ENCODE measurements at places on chromosomes 12 and 14.

GRCh38 chr12:130916241-130916911, 37.3 kb upstream of the ADGRD1 start:
- DNase-seq = peak; percentile 66

DNA sequence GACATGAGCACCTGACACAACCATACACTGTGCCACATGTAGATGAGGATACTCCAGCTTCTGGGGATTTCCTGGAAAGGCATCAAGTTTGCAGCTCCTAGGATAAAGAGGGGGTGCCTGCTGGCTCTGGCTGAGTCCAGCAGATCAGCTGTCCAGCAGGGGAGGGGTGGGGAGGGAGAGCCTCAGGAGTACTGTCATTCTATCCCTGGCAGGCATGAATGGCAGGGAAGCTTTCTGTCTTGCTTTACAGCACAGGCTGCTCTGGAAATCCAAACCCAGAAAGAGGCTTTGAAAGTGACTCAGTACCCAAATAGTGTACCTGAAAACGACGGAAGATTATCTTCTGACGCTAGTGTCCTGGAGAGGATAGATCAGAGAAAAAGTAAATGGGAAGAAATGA, 32.2 kb downstream of the SLC8A3 start:
- no peak for DNase-seq

- no peak for DNase-seq
These were observed 22.2 kb upstream of the BEGAIN start for GRCh38 chr14:100609331-100609870.

DNA sequence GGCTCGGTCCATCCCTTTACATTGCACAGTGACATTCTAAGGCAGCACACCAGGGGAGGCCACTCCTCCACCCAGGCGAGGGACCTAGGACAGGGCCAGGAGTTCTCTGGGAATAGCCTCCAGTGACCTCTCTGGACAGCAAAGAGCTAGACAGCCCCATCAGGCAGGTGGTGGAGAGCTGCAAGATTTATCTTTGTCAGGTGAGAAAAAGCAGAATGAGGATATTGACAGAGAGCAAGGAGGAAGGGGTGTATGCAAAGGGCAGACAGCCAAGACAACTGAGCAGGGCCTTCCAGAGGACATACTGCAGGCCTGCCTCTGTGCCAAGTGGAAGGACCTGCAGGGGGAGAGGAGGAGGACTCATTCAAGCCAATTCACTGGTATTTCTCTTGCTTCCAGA, 112.4 kb upstream of the MAX start:
- DNase-seq = no peak

DNA sequence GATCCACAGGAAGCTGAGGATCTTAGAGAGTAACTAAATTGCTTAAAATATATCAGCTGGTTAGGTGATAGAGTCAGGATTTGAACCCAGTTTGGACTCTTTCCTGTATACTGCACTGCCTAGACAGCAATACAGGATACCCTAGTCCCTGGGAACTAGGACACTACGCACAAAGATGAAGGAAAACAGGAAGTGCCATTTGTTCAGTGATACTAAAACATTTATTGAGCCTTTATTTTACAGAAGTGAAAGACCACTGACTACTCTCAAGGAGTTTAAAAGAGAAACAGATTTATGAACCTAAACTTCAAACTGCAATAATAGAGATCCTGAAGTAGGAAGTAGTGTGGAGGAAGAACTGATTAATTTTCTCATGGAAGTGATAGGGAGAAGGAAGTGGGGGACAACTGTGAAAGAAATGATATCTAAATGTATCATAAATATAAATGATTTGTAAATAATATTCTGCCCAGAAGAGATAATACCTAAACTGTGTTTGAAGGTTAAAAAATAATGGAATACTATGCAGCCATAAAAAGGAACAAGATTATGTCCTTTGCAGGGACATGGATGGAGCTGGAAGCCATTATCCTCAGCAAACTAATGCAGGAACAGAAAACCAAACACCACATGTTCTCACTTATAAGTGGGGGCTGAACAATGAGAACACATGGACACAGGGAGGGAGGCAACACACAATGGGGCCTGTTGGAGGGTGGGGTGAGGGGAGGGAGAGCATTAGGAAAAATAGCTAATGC, 18.2 kb downstream of the MSRB3 start:
- DNase-seq = no peak

- DNase-seq = no peak
These were observed 527.1 kb upstream of the FLRT2 start for GRCh38 chr14:85002846-85003245.

DNA sequence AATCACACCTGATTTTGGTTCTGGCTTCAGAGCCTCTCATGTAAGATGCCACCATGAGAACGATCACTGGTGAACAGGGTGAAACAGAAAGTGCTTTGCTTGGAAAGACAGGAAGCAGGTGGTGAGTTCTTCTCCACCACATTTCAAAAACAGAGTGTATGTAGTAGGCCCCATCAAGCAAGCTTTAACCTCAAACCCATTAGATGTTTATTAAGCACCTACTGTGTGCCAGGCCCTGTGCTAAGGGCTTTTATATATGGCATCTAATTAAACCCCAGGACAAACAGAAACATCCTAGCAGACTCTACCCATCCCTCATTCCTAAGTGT, 47.8 kb upstream of the MED13L start:
- no peak for DNase-seq

GRCh38 chr12:113246478-113247122, 25.3 kb downstream of the TPCN1 start:
- peak; percentile 60 for DNase-seq

GRCh38 chr14:105430565-105430964, 10.9 kb downstream of the MTA1 start:
- no peak for DNase-seq

GRCh38 chr14:34297786-34298520, 164.1 kb downstream of the SPTSSA start:
- no peak for DNase-seq

- DNase-seq = no peak
These were observed 56.2 kb upstream of the FERMT2 start for GRCh38 chr14:53006931-53007562.

DNA sequence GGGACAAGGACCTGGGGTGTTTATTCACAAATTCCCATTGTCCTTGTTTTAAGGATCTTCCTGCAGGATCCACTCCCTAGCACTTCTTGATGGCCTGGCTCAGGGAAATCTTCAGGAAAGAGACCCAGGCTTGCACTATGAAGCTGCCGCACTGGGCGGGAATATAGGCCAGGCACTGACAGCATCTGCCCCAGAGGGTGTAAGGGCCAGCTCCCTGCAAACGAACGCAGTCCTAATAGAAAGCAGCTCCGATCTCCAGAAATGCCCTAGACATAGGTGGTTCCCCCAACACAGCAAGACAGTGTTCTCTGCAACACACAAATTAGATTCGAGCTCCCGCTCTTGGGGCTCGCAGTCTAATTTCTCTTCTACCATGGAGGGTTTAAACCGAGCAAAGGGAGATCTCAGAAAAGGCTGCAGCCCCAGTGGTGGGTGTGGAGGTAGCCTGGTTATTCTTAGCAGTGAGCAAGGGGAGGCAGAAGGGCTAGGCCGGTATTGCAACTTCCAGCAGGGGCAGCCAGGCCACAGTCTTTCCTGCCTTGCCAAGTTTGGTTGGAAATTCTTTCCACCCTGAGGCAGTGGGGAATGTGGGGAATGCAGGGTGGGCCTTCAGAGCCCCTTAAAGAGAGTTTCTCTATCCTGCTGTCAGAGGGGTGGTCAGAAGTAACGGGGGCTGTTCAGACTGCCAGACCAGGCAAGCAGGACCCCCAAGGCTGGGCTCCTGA, 16.1 kb upstream of the WSCD2 start:
- peak; percentile 94 for DNase-seq

GRCh38 chr12:127489061-127489460, 777.9 kb upstream of the TMEM132C start:
- peak; percentile 7 for DNase-seq

- DNase-seq = no peak
These were observed 104.5 kb downstream of the PRICKLE1 start for GRCh38 chr12:42484996-42485395.

DNA sequence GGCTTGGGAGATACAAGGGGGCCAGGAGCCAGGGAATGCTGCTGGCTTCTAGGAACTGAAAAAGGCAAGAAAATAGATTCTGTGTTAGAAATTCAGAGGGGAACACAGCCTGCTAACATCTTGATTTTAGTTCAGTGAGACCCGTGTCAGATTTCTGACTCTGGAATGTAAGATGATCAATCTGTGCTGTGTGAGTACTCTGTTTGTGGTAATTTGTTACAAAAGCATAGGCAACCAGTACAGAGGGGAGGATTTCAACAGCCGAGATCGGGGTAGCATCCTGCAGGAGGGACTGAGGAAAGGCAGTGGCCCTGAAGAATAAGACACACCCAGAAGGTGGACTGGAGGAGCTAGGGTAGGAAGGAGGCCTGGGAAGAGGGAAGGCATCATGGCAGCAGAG, 410.0 kb upstream of the CCDC196 start:
- DNase-seq = no peak

GRCh38 chr12:24705741-24706358, 243.1 kb downstream of the BCAT1 start:
- DNase-seq = no peak

DNA sequence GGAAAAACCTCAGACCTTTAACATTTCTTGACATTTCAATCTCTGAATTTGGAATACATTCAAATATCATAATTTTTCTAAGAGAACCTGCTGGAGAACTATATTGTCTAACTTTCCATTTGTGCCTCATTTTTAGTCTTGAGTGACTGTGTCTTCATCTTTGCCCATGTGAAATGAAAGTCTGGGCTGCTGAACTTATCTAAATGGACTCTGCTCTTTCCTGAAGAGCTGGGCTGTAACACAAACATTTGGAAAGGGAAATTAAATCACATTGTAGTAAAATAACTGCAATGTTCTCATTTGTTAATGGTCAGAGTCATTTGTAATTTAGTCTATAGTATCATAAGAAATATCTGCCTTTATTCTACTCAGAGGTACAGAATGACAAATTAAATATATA, 373.1 kb downstream of the LRIG3 start:
- DNase-seq = no peak

- DNase-seq = no peak
These were observed 24.4 kb downstream of the CD9 start for GRCh38 chr12:6224550-6224949.

- no peak for DNase-seq
These were observed 86.0 kb upstream of the ATF1 start for GRCh38 chr12:50677858-50678257.

DNA sequence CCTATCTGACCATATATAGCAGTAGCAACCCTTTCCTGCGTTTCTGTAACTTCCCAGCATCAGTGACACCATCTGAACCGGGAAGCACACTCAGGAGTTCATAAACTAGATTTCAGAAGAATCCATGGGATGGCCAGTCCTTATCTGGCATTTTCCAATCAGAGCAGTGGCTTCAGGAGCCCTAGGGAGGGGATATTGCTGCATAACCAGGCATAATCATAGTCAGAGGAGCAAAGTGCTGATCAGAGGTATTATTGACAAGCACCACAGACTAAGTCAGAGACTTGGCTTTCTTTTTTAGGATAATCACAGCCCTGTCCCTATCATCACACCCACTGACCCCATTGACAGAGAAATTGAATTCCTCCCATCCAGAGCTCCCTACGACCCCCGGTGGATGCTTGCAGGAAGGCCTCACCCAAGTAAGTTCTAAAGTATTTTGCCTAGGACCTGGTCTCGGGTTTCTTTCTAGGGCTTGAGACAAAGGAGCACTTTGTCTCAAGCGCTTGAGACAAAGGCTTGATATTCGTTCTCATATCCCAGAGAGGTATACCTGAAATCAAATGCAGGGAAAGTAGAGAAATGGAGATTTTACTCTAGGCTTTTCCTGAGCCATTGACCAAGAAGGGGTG, 55.1 kb downstream of the FOXN4 start:
- no peak for DNase-seq

- no peak for DNase-seq
These were observed 886 bp upstream of the METTL17 start for GRCh38 chr14:20988717-20989470.

GRCh38 chr12:56676851-56677580, 11.1 kb downstream of the PTGES3 start:
- DNase-seq = no peak

- peak; percentile 71 for DNase-seq
These were observed 126.7 kb upstream of the HIF1A start for GRCh38 chr14:61568572-61569011.

DNA sequence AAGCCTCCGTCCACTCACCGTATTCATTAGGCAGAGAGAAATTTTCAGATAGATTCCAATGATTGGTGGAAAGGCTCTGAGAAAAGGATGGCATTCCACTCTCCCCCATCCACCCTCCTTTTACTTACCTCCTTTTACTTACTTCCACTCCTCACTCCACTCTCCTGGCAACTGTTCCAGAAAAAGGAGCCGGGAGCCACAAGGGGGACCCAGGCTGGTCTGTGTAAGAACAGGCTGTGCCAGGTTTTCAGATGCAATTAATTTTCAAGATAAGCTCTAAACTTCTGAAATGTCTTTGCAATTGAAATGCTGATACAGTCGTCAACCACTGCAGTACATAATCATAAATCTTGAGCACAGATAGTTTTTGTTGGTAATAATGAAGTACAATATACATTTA, 248.8 kb downstream of the ANO6 start:
- peak; percentile 21 for DNase-seq

DNA sequence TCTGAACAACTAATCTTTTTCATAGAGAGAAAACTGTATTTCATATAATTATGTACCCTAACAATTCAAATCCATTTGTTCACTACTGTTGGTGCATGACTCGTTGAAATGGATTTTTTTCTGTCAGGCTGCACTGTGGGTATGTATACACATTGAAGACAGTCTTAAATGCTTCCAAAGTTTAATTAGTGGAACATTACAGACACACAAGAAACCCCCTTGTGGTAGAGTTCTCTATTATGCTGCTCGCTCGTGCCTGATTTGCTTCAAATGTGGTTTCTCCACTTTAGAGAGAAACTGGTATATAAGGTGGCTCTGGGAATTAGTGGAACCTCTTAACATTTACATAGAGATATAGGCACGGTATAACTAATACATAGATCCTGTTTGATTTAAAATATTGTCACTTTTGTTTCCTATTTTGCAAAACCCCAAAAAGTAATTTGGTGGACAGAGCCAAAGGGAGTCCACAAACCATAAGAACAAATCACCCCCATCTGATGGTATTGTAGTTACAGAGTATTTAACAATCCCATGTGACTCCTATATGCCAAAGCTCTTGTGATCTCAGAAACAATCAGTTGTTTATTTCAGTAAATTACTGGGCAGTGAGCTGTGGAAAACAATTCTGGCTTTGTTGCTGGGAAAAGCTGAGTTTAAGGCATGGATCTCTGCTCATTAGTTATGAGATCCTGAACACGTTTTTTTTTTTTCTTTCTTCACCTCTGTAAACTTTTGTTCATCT, 159.5 kb downstream of the BRMS1L start:
- DNase-seq = no peak

GRCh38 chr14:77059276-77059915, 30.9 kb upstream of the IRF2BPL start:
- peak; percentile 93 for DNase-seq

- no peak for DNase-seq
These were observed 80.9 kb downstream of the DENND5B start for GRCh38 chr12:31510034-31510433.

- peak; percentile 64 for DNase-seq
These were observed 2.7 kb downstream of the CMTM5 start for GRCh38 chr14:23379366-23380196.

Measured in mesendoderm (in vitro differentiated cells).